Activated naive CD8-positive, alpha-beta T cell treated with anti-CD3 and anti-CD28 coated beads for 36 hours (primary cell): ENCODE measurements at places on chromosomes 12 and 14. TPM values are rescaled to one million over a fixed set of nuclear protein-coding genes. Genes with fewer than 3 reads are reported as not detected.
A peak's percentile ranks its signal among the peaks of the same experiment; 100 is the strongest.

The CCDC197 gene
- total RNA-seq = not detected

The PLEKHG7 gene
- total RNA-seq = not detected

The RPAP3 gene
- total RNA-seq = 58.7 TPM

The NDUFA12 gene
- 137 TPM for total RNA-seq

The SLC4A8 gene
- total RNA-seq = 1.3 TPM

The MED13L gene
- total RNA-seq = 41.1 TPM

The ASIC1 gene
- total RNA-seq = 10.8 TPM

The ADGRD1 gene
- not detected for total RNA-seq

GRCh38 chr14:95480109-95480886 is 36.2 kb downstream of the SYNE3 start:
- DNase-seq = peak; percentile 28

DNA sequence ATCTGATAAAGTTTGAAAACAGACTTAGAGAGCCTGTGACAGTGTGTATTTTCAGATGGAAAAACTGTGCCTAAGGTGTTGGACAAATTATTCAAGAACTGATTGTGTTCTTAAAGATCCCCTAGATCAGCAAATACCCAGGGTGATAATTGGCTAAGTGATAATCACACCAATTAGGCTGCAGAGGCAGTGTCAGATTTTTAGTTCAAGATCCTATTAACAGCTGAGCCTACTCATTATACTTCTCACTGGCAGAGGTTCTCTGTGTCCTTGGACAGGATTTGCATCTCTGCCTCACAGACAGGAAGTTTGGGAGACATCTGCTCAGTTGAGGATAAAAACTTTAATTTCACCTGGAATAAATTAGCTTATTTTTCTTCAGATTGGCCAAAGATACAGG is 4.3 kb upstream of the FGD4 start:
- DNase-seq = no peak

GRCh38 chr14:24430682-24431568 is 1.2 kb downstream of the KHNYN start:
- DNase-seq = peak; percentile 74

GRCh38 chr12:54370171-54370730 is 6.0 kb upstream of the GPR84 start:
- no peak for DNase-seq

DNA sequence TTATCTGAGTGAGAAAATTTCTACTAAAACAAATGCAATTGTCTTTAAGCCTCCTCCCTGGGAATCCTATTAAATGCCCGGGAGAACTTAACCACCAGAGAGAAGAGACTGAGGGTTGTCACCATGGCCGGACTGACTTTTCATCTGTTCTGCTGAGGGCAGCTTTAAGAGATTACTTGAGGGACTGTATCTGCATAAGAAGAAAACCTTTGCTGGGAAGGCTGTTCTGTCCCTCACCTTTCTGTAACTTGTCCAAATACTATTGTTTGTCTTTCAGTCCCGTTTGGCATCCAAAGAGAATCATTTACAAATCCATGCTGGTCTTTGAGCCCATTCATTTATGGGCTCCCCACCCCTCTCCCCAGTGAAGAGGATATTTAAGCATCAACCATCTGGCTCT is 306.3 kb upstream of the FLRT2 start:
- DNase-seq = no peak

DNA sequence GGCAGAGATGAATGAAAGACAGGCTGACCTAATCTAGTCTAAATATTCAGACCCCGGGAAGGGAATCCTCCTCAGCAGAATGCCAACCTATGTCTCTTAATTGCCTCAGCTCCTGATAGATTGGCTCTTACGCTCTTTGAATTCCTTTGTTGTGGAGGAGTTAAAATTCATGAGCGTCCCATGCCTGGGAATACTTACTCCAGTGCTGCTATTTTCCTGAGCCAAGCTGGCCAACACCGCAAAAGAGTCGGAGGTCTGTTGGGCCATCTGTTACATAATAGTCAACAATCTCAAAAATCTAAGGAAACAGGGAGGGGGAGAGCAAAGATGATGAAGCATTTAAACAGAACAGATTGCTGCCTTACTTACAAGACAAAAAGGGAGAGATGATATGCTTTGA is 182.8 kb downstream of the ASCL1 start:
- no peak for DNase-seq

- DNase-seq = no peak
Measured at GRCh38 chr14:58491593-58491992, 64.1 kb downstream of the KIAA0586 start.

DNA sequence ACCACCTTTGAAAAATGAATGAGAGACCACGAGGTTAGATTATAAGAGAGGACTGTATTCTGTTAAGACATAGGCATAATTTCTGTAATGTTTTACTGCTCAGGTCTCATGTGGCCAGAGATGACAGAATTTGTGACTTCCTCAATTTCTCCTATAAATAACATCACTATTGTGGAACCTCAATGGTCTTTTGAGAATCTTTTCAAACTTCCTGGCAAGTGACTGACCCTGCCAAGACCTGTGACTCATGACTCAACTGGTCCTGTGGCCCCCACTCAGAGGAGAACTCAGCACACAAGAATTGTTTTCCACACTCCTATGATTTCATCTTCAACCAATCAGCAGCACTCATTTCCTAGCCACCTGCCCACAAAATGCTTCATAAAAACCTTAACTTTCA is 508.2 kb upstream of the ATP2B1 start:
- DNase-seq = no peak

GRCh38 chr14:21038441-21039422 is 3.4 kb upstream of the RNASE7 start:
- no peak for DNase-seq

GRCh38 chr14:68675233-68675577 is 117.7 kb downstream of the ZFP36L1 start:
- no peak for DNase-seq

DNA sequence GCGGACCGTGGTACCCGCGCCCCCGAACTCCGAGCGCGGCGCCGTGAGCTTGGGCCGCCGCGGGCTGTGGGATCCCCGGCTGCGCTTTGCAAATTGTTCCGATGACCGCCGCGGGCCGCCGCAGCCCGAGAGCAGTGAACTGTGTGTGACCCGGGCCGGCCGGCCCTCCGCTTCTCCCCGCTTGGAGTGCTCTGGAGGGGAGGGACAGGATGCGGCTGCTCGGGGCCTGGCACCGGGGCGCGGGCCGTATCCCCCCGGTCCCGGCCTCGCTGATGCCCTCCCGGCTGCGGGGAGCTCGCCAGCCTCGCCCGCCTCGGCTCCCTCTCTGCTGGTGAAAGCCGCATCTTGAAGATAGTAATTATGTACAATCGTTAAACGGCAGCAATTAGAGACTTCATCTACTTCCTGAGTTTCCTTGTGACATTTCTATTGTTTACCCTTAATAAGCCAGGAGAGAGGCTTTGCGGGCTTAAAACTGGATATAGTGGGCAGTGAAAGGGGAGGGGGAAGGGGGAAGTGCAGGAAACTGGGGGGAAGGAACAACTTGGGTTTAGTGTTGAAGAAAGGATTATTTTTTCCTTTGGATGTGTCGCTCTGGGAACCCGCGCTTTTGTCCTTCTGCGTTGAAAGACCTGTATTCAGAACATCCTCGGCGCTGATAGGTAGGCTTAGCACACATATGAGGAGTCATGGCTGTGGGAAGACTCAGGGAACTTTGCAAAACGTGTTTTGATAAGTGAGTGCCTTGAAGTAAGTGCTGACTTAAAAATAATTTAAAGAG is 1.2 kb downstream of the PELI2 start:
- DNase-seq = peak; percentile 45

DNA sequence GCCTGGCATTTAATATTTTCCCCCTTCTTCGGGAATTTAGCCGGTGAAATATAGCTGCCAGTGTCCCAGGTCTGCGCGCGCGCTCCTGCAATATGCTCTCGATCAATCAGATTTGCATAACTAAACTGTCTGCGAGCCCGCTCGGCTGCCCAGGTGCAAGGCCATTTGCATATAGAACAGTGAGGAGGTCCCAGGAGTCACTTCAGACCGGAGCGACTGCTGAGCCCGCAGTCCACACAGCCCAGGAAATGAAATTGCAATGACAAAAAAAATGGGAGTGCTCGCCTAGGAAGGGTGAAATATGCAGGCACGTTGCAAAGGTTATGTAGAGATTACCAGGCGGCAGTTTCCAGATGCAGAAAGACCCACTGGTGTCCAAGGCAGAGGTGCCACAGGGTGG is 228.5 kb downstream of the VRK1 start:
- DNase-seq = no peak

GRCh38 chr12:92234533-92234932 is 88.9 kb upstream of the BTG1 start:
- peak; percentile 12 for DNase-seq

DNA sequence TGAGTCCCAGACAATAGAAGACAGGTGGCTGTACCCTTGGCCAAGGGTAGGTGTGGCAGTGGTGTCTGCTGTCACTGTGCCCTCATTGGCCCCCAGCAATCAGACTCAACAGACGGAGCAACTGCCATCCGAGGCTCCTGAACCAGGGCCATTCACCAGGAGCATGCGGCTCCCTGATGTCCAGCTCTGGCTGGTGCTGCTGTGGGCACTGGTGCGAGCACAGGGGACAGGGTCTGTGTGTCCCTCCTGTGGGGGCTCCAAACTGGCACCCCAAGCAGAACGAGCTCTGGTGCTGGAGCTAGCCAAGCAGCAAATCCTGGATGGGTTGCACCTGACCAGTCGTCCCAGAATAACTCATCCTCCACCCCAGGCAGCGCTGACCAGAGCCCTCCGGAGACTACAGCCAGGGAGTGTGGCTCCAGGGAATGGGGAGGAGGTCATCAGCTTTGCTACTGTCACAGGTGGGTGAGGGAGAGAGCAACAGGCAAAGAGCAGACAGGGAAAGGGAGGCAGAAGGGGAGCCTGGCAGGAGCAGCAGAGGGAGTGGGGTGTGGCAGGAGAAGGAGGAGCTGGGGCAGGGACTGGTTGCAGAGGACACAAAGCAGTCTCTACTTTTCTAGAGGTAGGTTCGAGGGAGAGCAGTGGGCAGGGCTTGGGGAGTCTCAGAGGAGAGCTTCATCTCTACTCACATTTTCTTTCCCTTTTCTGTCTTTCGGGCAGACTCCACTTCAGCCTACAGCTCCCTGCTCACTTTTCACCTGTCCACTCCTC is 452 bp downstream of the INHBE start:
- no peak for DNase-seq

DNA sequence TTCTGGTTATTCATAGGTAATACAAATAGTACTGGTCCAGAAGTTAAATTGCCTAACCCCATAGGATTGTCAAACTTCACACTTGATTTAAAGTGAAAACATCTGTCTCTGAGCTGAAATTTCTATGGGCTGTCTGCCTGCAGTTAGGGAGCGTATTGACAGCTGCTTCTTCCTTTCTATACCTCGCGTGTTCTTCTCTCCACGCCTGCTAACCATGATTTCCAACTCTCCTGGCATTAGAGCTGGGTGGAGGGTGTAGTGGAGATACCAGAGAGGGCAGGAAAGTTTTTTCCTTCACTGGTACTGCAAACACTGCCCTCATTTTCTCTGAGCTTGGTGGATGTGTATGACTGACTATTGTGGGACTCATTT is 429.0 kb upstream of the FBXO33 start:
- DNase-seq = no peak

- DNase-seq = no peak
Measured at GRCh38 chr12:95143621-95144205, 70.3 kb upstream of the NR2C1 start.

DNA sequence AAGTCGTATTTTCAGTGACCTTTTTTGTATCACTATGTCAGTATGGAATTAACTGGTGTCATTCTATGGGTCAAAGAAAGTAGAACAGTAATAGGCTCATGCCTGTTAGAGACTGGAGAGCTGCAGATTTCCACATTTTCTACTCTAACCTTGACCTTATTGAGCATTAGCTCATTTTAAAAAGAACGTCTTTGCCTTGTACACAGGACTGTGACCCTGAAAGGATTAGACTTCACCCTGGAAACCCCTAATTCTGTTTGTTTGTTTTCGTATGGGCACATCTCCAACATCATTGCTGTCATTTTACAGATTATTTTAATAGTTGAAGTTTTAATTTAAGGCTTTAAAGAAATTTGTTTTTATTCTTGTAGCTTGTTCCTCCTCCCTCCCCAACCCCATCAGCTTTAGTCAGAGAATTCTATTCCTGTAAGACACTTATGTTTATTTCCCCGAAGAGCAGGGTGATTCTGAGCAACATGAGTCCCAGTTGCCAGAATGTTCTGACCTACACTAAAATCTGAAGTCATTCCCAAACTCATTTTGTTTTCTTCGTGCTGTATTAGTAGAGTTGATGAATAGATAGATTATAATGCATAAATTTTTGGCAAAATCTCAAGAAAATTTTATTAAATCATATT is 451.3 kb downstream of the FOXG1 start:
- DNase-seq = no peak

- DNase-seq = no peak
Measured at GRCh38 chr12:84704856-84705255, 207.7 kb downstream of the SLC6A15 start.

- no peak for DNase-seq
Measured at GRCh38 chr12:103623716-103624115, 36.6 kb downstream of the STAB2 start.

- no peak for DNase-seq
Measured at GRCh38 chr12:53862206-53862605, 76.4 kb upstream of the HOXC13 start.

GRCh38 chr14:89564989-89565388 is 148.0 kb upstream of the FOXN3 start:
- no peak for DNase-seq

- no peak for DNase-seq
Measured at GRCh38 chr14:100288382-100289185, 17.7 kb downstream of the SLC25A29 start.

DNA sequence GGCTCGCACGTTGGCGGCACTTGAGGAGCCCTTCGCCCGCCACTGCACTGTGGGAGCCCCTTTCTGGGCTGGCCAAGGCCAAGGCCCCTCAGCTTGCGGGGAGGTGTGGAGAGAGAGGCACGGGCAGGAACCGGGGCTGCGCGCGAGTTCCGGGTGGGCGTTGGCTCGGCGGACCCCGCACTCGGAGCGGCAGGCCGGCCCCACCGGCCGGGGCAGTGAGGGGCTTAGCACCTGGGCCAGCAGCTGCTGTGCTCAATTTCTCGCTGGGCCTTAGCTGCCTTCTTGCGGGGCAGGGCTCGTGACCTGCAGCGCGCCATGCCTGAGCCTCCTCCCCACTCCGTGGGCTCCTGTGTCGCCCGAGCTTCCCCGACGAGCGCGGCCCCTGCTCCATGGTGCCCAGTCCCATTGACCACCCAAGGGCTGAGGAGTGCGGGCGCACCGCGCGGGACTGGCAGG is 71.6 kb upstream of the CNTN1 start:
- DNase-seq = no peak

DNA sequence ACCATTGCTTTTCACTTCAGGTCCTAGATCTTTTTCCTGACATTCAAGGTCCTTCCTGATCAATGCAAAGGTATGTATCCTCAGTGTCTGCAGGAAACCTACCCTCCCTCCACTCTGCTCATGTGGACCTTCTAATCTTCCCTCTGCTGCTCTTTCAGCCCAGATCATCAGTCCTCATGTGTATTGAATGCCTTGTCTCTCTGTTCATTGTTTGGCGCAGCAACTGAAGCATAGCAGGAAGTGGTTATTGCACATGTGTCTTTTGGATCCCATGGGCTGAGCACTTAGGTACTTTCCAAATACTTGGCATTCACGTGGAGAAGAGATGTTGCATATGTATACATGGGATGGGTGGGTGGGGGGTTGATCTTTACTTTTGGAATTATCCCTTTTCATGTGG is 4.3 kb upstream of the NIN start:
- no peak for DNase-seq
